CD4-positive, alpha-beta T cell (primary cell): ENCODE measurements at places on chromosomes 1 and 21.
A peak's percentile ranks its signal among the peaks of the same experiment; 100 is the strongest.

DNA sequence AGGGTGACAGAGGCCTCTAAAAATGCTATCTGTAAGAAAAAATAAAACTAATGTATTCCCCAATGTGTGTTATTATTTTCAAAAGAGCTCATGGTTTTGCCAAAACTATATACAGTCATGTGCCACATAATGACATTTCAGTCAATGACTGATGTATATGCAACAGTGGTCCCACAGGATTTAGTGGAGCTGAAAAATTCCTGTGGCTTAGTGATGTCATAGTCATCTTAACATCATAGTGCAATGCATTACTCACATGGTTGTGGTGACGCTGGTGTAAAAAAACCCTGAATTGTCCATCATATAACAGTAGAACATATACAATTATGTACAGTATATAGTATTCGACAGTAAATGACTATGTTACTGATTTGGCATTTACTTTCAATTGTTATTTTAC lies 172.4 kb downstream of the CACNA1E start:
- no peak overlapping the region for H3K4me3 ChIP-seq
- no peak overlapping the region for H3K27ac ChIP-seq
- no peaks in the 10 kb centered on the region for H3K4me1 ChIP-seq
- H3K27me3 ChIP-seq: peaks cover 3% of the 10 kb centered on the region
- DNase-seq: no peak

DNA sequence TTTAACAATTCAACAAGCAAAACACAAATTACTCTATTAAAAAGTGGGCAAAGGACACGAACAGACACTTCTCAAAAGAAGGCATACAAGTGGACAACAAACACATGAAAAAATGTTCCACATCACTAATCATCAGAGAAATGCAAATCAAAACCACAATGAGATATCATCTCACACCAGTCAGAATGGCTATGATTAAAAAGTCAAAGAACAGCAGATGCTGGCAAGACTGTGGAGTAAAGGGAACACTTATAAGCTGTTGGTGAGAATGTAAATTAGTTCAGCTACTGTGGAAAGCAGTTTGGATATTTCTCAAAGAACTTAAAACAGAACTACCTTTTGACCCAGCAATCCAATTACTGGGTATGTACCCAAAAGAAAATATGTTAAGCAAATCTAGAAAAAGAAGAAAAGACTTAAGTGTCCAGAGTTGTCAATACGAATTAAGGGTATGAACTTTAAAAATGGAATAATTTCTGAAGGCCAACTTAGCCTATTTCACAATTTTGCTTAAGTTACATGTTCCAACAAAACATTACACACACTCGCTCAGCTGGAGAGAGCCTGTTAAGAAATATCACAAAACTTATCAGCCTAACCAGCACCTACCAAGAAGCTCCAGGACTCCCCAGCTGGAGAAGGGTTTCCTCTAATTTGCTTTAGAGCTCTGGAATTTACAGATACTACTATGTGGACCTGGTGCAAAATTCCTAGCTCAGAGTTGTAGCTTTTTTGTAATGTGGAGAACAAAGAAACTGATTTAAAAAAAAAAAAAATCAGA lies 232.1 kb downstream of the DUSP10 start:
- no peak overlapping the region for H3K27ac ChIP-seq
- no peak overlapping the region for H3K4me3 ChIP-seq
- H3K4me1 ChIP-seq: no peaks in the 10 kb centered on the region
- no peak for DNase-seq
- no peaks in the 10 kb centered on the region for H3K36me3 ChIP-seq
- no peaks in the 10 kb centered on the region for H3K27me3 ChIP-seq

- H3K4me3 ChIP-seq: no peak overlapping the region
- no peaks in the 10 kb centered on the region for H3K36me3 ChIP-seq
- H3K27me3 ChIP-seq: no peaks in the 10 kb centered on the region
- H3K4me1 ChIP-seq: peaks cover 73% of the 10 kb centered on the region
Observed at GRCh38 chr1:27618341-27619082, 14.6 kb upstream of the AHDC1 start.

- H3K27ac ChIP-seq: no peak overlapping the region
- no peaks in the 10 kb centered on the region for H3K27me3 ChIP-seq
- H3K4me3 ChIP-seq: no peak overlapping the region
- H3K4me1 ChIP-seq: no peaks in the 10 kb centered on the region
Observed at GRCh38 chr1:213394837-213395236, 343.8 kb downstream of the RPS6KC1 start.

GRCh38 chr1:203672346-203672745 lies 45.7 kb downstream of the ATP2B4 start:
- peaks cover 89% of the 10 kb centered on the region for H3K4me1 ChIP-seq
- DNase-seq: peak; percentile 33
- H3K36me3 ChIP-seq: peaks cover 10% of the 10 kb centered on the region
- H3K27ac ChIP-seq: peak overlapping the region; percentile 74
- H3K4me3 ChIP-seq: no peak overlapping the region

DNA sequence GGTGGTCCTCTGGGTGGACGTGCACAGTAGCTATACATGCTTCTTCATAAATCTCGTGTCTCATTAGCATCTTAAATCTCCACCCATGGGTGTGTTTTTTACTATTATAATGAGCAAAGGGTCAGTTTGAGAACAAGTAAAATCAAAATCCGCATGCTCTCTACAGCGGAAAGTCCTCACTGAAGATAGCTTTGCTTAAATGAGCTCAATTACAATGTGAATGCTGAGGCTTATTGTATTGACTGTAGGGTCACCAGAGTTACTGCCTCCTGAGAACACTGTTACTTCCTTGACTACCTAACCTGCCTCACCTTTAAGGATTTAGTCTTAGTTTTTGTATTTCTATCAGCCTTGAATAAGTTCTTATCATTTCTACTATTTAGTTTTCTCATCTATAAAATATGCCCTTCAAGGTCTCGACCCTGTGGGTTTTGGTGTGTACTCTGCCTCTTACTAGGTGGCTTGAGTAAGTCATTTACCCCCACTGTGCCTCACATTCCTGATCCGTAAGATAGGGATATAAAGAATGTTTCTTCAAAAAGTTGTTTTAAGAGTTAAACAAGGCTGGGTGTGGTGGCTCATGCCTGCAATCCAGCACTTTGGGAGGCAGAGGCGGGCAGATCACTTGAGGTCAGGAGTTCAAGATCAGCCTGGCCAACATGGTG lies 7.9 kb downstream of the SLAMF7 start:
- no peak for DNase-seq
- no peaks in the 10 kb centered on the region for H3K36me3 ChIP-seq
- H3K27me3 ChIP-seq: no peaks in the 10 kb centered on the region
- H3K4me3 ChIP-seq: no peak overlapping the region
- no peak overlapping the region for H3K27ac ChIP-seq
